Activated CD8-positive, alpha-beta T cell treated with anti-CD3 and anti-CD28 coated beads, Interleukin-2, amount 10 ng/mL, durations not matched to agents 7 days and 5 days (primary cell): ENCODE measurements at places on chromosomes 12 and 14. TPM values are rescaled to one million over a fixed set of nuclear protein-coding genes. Genes with fewer than 3 reads are reported as not detected.

ADGRD1 gene
- total RNA-seq, result not detected

CCDC175 gene
- total RNA-seq, result not detected

NDUFB1 gene
- total RNA-seq, result 127 TPM

KLRC4 gene
- total RNA-seq, result 3.6 TPM

TMEM229B gene
- total RNA-seq, result 9.9 TPM

NFE2 gene
- not detected for total RNA-seq

ANO2 gene
- not detected for total RNA-seq

B4GALNT1 gene
- 0.84 TPM for total RNA-seq

FOXJ2 gene
- total RNA-seq, result 16.9 TPM

CD69 gene
- 115 TPM for total RNA-seq

OR4N5 gene
- not detected for total RNA-seq

BTBD6 gene
- 53.7 TPM for total RNA-seq

FSCB gene
- not detected for total RNA-seq

RGS6 gene
- total RNA-seq, result 0.16 TPM

IL22 gene
- not detected for total RNA-seq

FOXG1 gene
- total RNA-seq, result not detected

DNA sequence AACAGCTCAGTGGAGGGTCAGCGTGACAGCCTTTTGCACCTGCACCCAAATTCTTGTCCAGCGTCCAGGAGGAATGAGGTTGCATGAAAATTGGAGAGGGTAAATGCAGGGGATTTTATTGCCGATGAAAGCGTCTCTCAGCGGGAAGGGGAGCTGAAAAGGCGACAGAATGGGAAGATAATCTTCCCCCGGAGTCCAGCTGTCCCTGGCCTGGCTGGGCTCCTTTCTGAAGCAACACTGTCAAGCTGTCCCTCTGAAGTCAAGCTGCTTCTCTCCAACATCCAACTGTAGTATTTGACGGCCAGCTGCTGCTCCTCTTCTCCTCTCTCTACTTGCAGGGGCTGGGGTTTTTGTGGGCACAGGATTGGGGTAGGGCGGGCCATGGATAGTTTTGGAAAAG lies 32.7 kb downstream of the NOPCHAP1 start:
- DNase-seq, result no peak

GRCh38 chr14:76752744-76753143 lies 8.5 kb upstream of the VASH1 start:
- no peak for DNase-seq

DNA sequence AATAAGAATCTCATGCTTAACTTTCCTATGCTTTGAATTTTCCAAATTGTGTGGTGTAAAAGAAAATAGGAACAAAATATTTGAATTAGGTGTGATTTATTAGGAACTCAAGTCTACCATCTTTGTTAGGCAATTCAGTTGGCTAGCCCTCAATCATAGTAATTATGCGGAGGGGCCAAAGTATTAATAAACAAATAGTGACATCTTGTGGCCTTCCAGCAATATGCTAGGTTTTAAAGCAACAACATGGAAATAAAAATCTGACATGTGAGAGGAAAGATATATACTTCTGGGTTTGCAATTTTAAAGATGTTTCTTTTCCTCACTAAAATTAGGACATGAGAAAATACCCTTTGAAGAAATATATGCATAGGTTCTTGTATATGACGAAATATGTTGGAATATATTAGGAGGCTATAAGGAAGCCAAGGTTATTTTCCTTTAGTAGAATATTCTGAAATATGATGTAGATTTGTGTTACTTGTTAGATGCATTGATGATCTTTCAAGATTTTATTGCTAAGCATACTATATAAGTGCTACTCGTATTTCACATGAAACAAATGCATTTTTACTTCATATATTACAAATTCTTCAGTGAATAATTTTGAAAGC lies 200.4 kb downstream of the PTPRO start:
- DNase-seq, result no peak

DNA sequence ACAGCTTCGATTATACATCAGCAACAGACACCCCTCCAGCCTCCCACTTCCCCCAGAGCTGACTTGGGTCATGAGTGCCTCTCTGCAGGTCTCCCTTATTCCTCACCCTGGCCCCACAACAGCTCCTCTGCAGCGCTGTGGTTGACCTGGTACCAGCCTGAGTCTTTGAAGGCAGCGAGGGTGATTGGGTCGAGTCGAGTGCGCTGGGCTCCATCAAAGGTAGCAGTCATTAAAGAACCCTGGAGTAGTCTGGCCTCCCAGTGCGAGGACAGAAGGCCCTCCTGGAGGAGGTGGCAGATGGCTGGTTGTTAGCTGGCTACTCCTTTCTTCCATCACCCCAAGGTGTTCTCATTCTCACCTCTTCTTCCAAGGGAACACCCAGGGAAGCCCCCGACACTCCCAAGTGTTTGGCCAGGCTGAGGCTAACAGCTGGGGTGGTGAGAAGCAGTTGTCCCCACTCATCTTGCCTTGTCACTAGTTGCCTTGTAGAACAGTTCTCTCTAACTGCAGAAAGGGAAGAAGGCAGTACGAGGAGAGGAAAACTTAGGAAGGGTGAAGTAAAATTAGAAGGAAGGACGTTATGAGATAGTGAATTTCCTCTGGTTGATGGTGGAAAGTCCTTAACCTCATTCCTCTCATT lies 2.7 kb downstream of the CIROP start:
- no peak for DNase-seq

- no peak for DNase-seq
These were observed 16.2 kb downstream of the KIF21A start for GRCh38 chr12:39426636-39427240.

DNA sequence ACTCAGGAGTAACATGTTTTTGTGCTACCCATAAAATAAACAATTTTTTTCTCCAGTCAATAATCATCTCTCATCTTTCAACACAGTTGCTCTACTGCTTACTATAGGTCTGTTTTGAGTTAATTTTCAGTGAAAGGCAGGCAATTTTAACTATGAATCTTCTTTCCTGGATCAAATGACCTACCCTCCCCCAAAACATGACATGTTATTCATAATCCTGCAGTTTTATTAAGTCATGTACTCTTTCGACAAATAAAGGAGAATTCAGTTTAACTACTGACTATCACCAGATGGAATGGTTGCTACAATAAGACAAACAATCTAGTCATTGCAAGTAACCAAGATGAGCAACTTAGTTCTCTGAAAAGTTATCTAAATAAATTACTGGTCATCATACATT lies 106.0 kb upstream of the FAR2 start:
- DNase-seq, result no peak

- DNase-seq, result no peak
These were observed 223.5 kb upstream of the SYT10 start for GRCh38 chr12:33663000-33663654.

- DNase-seq, result no peak
These were observed 17.3 kb upstream of the DNAH10 start for GRCh38 chr12:123744836-123745235.

DNA sequence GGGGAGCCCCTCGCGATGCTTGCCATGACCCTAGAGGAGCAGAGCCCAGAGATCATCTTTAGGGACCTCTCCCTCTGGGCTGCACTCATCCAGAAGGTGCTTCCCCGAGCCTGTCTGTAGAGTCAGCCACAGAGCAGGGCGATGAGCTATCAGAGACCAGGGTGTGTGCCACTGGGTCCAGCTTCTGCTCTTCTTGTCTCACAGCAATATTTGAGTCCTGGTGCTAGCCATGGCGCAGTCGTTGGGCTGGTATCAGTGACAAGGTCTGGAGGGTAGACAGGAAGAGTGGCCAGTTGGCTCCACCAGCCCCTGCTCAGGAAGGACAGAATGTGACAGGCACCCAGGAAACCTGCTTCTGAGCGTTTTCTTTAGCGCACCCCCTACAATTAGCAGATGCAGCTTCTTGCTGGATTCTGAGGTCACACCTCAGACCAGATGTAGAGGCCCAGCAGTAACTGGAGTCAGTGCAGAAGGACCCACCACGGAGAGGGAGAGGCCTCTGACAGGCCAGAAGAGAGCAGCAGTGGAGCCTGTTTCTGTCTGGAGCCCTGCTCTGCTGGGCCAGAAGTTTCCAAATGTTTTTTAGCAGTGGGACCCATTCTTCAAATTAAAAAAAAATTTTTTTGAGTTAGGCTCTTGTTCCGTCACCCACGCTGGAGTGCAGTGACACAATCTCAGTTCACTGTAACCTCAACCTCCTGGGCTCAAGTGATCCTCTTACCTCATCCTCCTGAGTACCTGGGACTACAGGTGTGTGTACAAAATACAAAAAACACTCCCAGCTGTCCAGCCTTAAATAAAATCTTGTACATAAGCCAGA lies 23.7 kb downstream of the ANKRD9 start:
- no peak for DNase-seq

- DNase-seq, result no peak
These were observed 2.8 kb upstream of the TSPAN8 start for GRCh38 chr12:71160585-71160984.

GRCh38 chr14:36503771-36504741 lies 16.0 kb downstream of the NKX2-1 start:
- DNase-seq, result no peak

- DNase-seq, result no peak
These were observed 5.8 kb downstream of the FBXL14 start for GRCh38 chr12:1588575-1588947.

DNA sequence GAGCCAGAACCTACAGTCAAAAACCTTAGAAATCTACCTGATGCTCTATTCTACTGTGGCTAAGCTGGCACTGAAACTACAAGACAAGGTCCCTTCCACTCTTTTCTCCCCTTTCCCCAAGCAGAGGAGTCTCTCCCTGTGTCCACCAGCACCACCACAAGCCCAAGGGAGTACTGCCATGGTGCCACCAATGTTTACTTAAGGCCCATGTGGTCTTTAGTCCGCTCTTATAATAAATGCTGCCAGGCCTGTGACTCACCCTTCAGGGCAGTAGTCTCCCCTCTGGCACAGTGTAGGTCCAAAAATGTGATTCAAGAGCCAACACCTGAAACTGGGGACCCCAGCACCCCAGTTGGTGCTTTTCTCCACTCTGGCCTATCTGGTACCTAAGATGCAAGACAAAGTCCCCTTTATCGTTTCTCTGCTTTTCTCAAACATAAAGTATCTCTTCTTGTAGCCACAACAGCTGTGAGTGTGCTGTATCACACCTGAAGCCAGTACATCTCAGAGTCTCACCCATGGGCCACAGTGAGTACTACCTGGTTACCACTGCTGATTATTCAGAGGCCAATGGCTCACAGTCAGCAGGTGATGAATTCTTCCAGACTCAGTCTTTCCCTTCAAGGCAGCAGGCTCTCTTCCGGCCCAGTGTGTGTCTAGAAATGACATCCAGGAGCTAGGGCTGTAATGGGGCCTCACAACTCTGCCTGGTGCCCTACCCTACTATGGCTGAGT lies 29.3 kb downstream of the SLC38A2 start:
- DNase-seq, result no peak

DNA sequence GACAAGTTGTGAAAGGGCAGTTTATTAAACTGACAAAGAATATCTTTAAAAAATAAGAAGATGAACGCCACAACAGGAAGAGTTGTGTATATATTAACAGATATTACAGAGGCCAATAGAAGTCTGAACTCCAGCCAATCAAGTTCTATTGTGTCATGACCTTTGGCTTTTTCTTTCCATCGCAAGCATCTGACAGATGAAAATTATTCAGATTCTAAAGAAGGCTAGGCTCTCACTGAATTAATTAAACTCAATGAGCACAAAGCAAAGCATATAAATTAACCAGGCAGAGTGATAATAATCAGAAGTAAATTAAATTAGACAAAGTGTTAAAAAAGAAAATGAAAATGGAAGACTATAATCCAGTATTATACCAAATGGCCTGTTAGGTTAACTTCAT lies 62.0 kb upstream of the PYGL start:
- DNase-seq, result no peak

DNA sequence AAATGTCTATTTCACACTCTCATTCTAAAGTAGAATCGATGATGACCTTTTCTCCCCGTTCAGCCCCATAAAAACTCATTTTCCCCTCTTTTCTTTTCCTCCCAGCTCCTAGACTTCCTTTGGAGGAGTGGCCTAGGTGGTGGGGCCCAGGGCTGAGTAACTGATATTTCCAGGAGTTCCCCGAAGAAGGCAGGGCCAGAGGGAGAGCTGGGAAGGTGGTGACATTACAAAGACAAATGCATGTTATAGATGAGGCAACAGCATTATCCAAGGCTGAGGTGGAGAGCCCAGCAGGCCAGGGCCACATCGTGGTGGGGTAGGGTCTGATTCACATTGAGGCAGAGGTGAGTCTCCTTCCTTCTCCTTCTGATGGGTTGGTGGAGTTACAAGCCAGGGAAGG lies 22.2 kb upstream of the HDAC7 start:
- DNase-seq, result no peak

GRCh38 chr12:29317556-29318363 lies 63.2 kb downstream of the ERGIC2 start:
- DNase-seq, result peak; percentile 69

DNA sequence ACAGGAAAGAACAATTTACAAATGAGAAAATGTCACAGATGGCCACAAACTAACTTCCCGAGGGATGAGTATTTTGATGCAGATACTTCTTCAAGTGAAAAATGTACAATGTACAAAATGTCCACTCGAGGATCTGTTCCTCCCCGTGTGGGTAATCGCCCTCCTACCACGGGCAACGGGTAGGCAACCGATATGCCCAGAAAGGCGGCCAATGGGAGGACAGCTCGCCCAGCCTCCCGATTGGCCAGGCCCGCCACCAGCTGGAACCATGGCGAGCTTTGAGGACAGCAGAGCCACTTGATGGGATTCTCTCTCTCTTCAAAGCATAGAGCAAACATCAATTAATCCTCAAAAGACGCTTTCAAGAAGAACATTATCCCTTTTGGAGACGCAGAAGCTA lies 42.3 kb downstream of the DPF3 start:
- no peak for DNase-seq

DNA sequence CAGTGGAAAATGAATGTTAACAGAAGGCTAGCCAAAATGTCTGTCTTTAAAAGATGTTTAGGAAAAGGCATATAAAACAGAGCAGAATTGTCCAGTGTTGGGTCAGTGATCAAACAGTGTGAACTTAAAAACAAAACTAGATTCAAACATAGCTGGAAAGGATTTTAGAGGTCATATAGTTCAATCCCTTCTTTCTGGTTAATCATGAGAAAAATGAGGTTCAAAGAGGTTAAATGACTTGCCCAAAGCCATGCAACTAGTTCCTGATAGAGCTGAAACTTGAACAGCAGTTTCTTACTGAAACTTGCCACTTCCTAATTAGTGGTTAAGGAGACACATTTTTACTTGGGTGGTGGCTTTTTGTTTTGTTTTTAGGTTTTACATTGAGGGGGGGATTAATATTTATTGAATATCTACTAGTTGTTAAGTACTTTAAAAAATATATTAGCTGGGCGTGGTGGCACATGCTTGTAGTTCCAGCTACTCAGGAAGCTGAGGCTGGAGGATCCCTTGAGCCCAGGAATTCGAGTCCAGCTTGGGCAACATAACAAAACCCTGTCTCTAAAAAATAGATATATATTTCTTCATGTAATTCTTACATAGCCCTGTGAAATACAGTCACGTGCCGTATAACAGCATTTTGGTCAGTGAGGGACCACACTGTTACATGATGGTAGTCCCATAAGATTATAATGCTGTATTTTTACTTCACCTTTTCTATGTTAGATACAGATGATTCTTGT lies 20.4 kb downstream of the ACVR1B start:
- no peak for DNase-seq

DNA sequence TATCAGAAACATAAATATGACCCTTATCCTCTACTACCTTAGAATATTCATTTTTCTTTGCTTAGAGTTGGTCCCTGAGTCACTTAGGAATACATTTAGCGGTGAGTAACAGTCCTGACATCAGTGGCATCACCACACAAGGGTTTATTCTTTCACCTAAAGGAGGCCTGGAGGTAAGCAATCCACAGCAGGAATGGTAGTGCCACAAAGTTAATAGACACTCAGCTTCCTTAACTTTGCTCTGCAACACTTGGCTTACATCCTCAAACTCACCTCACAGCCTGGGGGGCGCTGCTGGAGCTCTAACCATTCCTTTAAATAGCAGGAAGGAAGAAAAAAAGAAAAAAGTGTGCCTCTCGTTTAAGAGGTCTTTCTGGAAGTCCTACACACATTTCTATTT lies 29.1 kb downstream of the BBOF1 start:
- no peak for DNase-seq
